ENCODE measurements at places on chromosomes 12 and 14.

- DNase-seq, result no peak
Observed at GRCh38 chr14:91278383-91278715, 33.8 kb upstream of the GPR68 start.

DNA sequence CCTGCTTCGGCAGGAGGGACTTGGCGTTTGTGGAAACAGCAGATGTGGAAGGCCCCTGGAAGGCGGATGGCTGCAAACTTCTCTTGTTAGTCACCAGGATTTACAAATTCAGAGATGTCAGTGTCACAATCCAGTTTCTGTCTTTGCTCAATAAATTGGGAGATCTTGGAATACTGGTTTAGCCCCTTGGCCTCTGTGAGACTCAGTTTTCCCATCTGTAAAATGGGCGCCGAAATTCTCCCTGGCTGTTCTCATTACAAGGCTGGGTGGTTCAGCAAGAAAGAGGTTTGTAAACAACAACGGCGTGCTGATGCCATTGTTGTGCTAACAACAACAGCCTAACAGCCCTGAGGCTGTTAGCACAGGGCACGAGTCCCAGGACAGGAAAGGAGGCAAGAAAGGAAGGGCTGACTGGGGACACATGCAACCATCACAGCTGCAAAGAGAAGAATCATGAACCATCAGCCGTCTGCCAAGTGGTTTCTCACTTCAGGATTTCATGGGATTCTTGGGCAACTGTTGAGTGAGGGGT, 127.5 kb downstream of the AACS start:
- no peak for DNase-seq

GRCh38 chr12:50099302-50100008, 4.4 kb upstream of the GPD1 start:
- DNase-seq, result no peak

- DNase-seq, result no peak
Observed at GRCh38 chr12:807041-807735, 54.8 kb downstream of the WNK1 start.

DNA sequence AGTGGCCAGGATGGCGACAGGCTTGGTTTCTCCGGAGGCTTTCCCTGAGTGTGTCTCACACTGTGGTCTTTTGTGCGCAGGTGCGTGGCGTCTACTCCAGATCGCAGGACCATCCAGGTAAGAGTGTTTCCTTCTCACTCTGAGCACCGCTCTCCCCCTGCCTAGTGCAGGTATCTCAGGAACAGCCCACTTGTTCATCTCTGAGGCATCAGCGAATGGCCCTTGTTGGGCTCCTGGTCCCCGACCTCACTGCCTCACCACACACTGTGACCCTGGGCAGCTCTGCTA, 781 bp downstream of the ADGRD1 start:
- DNase-seq, result no peak

DNA sequence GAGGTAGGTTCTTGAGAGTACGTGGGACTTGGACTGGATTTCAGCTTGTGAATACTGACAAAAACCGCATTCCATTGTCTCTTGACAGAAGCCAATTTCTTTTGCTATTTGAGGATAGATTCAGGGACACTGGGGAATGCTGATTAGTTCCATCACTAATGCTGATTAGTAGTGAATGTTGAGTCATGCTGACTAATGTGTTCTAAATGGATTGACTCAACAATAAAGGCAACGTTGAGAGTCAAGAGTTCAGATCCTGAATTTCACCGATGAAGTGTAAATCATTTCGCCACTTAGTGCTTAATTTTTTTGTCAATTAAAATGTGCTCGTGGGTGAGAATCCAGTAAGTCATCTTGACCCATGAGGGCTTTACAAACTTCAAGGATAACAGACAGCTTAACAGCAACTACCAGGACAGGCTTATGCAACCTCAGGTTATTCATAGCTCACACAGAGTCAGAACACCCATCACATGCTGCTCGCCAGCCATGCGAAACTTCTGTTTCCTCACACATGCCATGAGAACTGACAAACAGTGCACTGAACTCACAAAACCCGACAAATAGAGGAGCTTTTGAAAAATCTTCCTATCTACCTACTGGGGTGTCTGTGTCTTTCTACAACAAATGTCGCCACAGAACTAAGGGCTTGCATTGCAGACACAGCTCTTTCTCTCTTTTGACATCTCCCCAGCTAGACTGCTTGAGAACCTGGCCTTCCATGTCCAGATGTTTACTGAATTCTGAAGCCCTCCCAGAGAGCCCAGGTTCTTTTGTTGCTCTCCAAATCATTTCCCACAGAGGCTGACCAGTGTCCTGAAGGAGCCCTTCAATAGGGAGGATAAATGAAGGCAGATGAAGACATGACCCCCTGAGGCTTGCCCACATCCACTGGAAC, 316.4 kb downstream of the ZFP36L1 start:
- no peak for DNase-seq

DNA sequence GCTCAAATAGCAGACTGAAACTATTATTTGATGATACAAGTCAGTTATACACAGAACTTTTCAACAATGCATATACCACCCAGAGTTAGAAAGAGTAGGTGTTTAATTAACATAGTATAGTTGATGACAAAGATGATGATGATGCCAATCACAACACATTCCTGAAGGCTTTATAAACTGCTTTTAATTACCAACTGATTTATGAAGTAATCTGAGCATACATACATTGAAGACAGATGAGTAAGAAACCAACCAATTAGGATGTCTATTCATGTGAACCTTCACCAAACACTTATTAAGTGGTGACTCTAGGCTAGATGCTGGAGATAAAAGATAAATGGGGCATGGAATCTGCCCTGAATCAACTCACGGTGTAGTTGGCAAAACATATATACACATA, 600.9 kb upstream of the FLRT2 start:
- no peak for DNase-seq

DNA sequence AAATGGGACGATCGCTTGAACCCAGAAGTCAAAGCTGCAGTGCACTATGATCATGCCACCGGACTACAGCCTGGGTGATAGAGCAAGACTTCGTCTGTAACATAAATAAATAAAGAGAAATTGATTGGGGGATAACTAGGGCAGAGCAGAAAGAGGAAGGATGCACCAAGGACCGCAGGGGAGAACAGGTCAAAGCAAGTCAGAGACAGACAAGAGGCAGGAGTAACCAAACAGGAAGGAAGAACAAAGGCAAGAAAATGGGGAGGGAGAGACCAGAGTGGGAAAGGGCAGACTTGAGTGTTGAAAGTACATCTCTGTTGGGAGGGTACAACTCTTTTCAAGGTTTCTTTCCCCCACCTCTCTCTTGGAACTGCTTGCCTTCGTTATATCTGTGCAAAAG, 50.8 kb upstream of the ELK3 start:
- DNase-seq, result no peak

DNA sequence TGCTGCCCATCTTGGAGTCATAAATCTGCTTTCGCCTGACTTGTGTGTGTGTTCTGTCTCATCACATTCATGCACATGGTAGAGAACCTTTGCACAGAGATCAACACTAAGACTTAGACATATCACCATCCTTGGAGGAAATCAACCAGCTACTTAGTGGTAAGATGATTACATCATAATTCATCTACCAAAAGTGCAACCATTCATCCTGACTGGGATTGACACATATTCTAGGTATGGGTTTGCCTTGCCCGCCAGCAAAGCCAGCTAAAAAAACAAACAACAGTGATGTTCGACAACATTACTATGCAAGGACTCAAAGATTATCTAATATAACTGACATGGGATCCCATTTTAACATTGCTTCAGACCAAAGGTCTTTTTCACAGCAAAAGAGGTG, 228.7 kb downstream of the NUAK1 start:
- DNase-seq, result no peak

- DNase-seq, result no peak
Observed at GRCh38 chr12:128693771-128694170, 130.0 kb downstream of the SLC15A4 start.

- DNase-seq, result no peak
Observed at GRCh38 chr12:116376354-116377193, 99.1 kb upstream of the MED13L start.

DNA sequence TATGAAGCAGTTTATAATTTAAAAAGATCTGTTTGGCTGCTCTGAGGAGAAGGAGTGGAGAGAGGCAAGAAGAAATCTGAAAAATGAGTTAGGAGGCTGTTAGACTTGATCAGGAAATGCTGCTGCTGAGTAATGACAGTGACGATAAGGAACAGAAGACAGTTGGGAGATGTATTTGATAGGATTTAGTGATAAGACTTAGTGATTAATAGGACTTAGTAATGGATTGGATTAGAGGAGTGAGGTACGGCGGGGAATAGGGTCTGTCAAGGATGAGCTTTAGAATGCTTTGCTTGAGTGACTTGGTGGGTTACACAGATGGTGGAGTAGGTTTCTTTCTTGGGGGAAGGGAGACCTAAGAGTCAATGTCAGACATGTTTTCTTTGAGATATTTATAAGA, 31.7 kb downstream of the UNC79 start:
- DNase-seq, result no peak

GRCh38 chr12:96828169-96828789, 78.8 kb upstream of the NEDD1 start:
- no peak for DNase-seq

GRCh38 chr12:93786656-93787397, 109.7 kb downstream of the CRADD start:
- DNase-seq, result no peak
